Left renal pelvis (tissue), 4 donors: ENCODE measurements at places on chromosomes 6 and 20.

GRCh38 chr20:62116558-62117361 lies 5.5 kb upstream of the LSM14B start:
- no peak for DNase-seq

GRCh38 chr6:96990462-96990861 lies 65.9 kb downstream of the KLHL32 start:
- DNase-seq, result no peak

- no peak for DNase-seq
Measured at GRCh38 chr20:52777171-52777570, 195.0 kb upstream of the TSHZ2 start.

DNA sequence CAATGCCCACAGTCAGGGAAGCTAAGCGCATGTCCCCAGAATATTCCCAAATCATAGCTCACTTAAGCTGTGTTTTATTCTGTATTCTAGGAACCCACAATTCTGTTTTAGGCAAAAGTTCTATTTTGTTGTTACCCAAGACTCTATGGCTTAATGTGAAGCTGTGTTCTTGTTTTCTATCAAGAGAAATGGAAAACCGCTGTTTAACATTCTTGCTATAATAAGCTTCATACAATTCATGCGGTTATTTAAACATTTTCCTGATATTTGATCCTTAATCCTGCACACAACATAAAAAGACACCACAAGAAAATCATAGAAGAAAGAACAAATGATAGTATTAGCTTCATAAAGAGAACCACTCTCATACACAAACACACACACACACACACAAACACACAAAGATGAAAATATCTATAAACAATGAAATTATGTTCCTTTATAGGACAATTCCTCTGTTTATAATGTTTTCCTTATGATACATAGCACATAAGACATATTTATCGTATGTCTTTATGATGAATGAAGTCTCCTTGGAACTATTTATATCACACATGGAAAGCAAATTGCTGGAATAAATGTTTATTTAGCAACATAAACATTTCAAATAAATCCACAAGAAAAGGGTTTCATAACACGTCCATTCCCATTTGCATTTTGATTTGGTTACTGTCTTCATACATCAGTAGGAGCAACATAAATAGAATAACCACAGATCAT lies 16.4 kb upstream of the COL21A1 start:
- DNase-seq, result no peak

GRCh38 chr6:68901044-68901443 lies 266.0 kb downstream of the ADGRB3 start:
- DNase-seq, result no peak

GRCh38 chr20:46047821-46048220 lies 18.8 kb downstream of the SLC12A5 start:
- DNase-seq, result no peak

GRCh38 chr6:34414999-34415858 lies 10.6 kb downstream of the RPS10 start:
- DNase-seq, result no peak

DNA sequence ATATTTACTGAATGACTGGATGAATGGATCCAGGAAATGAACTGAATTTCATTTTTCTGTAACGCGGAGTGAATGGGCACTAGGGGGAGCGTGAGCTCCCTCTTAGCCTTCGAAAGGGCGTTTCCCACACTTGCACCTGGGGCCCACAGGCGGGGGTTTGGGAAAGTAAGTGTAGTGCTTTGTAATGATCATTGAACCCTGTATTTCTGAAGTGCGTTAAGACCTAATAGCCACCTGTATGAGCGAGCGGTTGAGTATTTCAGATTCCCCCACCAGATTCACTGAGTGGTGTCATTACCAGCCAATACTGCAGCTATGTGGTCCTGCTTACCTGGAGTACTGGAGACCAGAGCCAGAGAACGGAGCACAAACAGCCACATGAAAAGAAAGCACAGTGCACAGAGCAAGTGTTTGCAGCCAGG lies 10.5 kb downstream of the SYTL3 start:
- DNase-seq, result no peak

GRCh38 chr6:121491576-121491975 lies 56.1 kb downstream of the GJA1 start:
- no peak for DNase-seq
